Activated CD4-positive, alpha-beta T cell treated with anti-CD3 and anti-CD28 coated beads for 24 hours (primary cell): ENCODE measurements at places on chromosomes 13 and 19.

DNA sequence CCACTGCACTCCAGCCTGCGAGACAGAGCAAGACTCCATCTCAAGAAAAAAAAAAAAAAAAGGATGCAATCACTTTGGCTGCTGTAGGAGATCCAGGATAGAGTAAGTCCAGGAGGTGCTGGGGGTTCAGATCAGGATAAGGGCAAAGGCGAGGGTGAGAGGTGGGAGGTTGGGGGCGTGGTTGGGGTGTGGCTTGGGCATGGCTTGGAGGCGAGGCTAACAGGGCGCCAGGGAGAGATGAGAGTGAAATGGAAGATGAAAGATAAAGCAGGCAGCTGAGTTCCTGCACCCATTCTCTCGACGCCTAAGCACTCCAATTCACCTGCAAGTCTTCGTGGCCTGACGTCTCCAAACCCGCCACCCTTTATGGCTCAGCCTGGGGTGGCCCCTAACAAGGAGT is 25.0 kb upstream of the ZNRF4 start:
- DNase-seq = no peak

GRCh38 chr13:91001371-91001770 is 346.1 kb upstream of the MIR17HG start:
- no peak for DNase-seq

DNA sequence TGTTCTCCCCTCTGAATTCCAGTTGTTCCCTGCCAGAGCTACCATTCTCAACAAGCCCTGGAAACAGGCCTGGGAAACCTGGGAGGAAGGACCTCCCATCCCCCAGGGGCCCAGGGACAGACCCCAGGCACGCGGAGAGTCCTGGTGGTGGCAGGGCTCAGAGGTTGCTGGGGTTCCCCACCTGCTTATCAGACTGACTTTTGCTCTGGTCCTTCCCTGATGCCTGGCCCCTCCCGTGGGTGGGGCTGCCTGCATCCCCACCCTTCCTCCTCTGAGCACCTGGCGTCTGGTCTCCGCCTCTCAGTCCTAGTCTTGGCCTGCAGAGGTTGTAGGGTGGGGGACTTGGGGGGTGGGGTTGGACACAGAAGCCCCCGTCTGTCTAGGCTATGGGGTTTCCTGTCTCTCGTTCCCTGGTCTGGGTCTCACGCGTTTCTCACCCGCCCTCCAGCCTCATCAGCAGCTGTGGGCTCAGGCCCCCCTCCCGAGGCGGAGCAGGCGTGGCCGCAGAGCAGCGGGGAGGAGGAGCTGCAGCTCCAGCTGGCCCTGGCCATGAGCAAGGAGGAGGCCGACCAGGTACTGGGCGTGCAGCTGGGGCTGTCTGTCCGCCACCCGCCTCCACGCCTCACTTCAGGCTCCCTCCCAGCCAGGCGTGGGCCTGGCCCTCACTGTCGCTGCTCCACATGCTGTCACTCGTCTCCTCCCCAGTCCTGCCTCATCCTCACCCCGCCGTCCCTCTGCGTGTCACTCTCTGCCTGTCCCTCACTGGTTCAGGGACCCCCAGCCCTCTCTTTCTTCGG is 13.6 kb downstream of the EPN1 start:
- DNase-seq = no peak

GRCh38 chr19:40596608-40597328 is 4.4 kb upstream of the LTBP4 start:
- no peak for DNase-seq

DNA sequence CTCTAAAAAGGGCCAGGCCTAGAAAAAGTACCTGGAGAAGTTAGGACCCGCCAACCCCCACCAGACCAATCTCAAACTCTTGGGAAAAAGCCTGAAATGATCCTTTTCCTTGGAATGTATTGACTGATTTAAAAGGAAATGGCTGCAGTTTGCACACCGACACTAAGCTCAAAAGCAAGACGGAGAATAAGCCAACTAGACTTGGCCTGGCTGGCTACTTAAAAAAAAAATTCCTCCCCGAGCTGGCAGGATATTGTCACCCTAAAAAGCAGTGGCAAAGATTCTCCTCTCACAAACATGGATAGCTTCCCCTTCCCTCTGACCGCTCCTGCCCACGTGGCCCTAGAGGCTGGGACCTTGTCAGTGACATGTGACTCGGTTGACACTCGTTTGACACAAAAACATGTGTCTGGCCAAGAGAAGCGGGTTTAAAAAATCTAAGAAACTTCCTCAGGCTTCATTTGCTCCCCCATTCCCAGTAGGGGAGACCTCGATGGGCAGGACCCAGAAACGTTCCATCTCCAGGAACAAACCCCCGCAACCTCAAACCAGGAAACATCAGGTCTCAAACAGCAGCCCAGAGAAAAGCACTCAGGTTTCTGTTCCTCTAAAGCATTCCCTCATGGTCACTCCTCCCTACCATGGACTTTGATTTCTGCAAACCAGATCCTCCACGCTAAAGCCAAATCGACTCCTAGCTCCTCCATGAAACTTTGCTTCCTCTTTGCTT is 1.3 kb downstream of the RFX1 start:
- DNase-seq = no peak

DNA sequence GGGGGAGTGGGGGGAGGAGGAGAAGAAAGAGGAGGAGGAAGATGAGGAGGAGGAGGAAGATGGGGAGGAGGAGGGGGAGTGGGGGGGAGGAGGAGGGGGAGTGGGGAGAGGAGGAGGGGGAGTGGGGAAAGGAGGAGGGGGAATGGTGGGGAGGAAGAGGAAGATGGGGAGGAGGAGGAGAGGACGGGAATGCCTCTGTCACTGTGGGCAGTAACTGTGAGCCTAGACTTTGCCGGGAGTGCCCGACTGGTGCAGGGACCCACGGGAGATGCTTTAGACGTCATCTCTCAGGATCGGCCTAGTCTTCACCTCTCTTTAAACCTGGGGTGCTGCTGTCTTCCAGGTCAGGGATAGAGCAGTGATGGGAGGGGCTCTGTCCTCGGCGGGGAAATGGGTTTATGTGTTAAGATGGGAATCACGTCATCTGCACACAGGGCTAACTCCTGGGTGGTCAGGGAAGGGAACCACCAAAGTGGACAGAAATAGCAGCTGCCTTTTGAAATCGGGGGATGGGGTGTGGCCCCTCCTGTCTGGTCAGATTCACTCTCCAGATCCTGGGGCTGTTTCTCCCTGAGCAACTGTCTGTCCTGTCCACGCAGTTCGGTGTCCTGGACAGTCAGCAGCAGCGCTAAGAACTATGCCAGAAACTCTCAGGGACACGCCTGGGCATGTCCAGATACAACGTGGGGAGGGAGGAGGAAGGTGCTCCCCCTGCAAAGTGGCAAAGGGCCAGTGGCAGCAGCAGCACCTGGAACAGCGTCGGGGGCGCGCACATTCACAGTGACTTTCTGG is 26.9 kb downstream of the GAS6 start:
- no peak for DNase-seq

DNA sequence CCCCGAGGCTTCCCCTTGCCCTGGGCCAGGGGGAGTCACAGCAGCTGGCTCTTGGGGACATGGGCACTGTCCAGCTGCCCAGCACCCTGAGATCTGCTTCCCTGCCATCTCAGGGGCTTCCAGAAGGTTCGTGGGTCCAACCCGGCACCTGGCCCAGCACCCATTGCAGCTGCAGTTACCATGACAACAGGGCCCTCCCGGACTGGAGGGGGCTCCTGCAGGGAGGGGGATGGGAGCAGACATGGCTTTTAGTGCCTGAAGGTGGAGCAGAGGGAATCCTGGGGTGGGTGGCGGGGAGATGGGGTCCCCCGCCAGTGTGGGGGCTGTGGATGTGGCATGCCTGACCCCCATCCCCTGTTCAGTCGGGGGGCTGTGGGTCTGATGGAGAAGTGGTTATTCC is 14.7 kb downstream of the PIN1 start:
- DNase-seq = no peak

GRCh38 chr13:19071161-19071936 is 110.3 kb downstream of the TUBA3C start:
- DNase-seq = no peak

DNA sequence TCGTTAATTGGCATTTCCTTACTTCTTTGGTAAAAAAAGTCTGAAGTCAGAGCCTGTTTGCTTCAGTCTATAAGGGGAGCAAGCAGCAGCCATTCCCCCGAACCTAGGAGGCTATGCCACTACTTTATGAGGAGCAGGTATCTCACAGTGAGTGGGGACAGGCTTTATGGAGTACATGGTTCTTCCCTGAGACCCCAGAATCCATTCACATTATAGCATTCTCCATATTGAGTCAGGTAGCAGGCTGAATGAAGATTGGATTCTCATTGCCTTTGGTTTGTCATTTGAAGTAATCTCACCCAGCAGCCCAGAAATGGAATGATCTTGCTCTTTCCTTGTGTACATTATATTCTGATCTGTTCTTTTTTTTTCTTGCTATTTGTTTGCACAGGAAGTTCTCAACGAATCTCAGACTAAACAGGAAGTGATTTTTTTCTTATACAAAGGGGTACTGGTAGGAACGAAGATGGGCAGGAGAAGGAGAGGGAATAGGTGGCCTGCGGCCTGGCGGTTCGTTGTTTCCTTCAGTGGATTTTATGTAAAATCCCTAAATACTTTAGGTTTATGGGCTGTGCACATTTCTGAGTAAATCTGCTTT is 74.4 kb downstream of the ARHGAP35 start:
- no peak for DNase-seq

DNA sequence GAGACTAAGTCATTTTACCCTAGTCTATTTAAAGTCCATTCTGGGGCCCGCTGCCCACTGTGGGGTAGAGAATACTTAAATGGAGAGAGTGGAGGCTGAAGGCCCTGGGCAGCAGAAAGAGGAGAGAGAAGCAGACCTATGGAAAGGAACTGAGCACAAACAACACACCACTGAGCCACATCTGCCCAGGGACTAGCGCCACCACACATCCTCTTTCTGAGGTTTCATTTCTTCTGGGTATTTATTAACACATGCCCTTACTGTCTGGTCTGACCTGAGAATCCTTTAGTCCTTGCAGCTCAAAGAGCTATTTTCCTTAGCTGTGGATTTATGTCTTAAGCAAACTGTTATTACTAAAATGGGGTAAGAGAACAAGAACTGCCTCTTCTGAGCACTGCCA is 154.0 kb downstream of the NALCN start:
- DNase-seq = no peak

DNA sequence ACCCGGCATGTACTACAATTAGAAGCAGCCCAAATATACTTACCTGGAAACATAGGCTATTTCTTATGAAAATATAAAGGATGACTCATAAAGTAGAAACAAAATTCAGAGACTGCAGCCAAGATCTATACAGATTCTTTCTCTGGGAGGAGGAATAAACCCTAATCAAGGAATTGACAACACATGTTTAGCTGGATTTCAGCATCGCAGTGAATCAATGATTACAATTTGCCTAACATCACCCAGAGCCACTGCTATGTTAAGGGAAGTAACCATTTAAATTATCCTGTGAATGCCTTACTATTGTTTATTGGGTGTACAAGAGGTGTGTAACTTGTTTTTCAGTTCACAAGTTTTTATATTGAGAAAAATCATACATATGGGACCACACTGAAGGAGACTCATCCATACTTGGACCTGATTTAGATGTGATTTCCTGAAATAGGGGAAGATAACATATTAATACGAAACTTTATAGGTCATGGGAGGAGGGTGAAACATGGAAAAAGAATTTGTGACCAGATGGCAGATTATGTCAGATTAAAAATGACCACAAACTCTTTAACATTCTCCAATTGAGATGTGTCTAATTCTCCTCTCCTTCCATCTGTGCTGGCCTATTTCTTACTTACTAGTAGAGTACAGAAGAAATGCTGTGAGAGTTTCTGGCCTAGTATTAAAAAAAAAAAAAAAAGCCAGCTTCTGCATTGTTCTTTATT is 1168.4 kb downstream of the SLITRK1 start:
- no peak for DNase-seq

- DNase-seq = no peak
Measured at GRCh38 chr13:113855931-113856715, 7.8 kb downstream of the GAS6 start.

DNA sequence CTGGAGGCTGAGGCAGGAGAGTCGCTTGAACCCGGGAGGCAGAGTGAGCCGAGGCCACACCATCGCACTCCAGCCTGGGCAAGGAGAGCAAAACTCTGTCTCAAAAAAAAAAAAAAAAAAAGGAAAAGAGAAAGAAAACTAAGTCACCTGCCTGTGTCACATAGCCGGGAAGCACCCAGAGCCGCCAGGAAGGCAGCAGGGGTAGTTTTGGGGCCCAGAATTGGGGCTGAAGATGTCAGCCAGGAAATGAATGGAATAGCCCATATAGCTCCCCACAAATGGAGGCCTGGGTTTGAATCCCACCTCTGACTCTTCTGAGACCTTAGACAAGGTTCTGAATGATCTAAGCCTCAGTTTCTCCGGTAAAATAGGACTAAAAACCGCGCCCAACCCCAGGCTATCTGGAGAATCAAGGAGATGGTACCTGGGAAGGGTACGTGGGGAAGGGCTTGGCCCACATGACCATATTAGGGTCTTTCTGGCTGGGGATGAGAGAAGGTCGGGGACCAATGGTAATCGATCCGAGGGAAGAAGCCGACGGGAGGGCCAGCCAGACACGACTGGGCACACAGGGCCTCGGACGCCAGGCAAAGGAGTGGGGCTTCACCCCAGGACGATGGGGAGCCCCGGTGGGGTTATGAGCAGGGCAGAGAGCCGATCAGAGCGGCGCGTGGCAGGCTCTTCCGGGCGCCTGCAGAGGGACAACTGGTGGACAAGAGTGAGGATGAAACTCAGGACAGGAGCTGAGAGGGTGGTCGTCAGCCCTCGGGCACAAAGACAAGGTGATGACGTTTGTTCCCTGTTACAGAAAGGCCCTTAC is 14.4 kb downstream of the CCDC124 start:
- DNase-seq = no peak

DNA sequence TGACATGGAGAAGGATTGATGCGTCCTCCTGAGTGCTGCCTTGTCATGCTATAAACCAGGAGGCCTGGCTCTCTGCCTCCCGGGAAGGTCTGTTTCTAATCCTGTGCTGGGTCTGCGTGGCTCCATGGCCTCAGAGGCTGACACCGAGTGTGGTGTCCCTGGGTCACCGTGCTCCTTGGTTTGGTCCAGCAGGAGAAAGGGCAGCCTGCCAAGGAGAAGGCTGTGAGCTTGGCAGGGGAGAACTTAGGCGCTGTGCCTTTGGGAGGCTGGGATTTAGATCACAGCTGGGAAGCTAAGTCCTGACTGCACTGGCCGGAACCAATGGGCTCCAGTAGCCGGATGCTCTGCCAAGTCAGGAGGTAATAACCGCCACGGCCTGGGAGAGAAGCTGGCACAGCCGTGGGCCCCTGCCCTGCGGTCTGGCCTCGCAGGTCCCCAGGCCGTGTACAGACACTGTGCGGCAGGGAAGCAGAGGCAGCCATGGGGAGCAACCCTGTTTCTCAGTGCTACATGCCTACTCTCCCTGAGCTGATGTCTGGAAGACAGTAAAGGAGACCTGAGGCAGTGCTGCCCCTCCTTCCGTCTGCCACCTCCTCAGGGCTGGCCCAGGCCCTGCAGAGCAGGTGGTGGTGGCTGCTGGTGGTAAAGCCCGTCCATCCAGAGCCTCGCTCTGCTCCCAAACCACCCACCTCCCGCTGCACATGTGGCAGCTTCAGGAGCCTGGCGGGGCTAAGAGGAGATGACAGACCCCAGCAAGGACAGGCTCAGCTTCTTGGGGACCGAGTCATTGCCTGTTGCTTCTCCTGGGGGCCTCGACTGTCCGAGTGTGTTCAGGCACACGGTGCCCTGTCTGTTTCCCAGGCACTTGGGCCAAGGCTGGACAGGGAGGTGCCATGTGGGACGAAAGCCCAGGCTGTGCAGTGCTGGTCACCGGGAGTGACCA is 44.9 kb downstream of the C13orf46 start:
- no peak for DNase-seq

- DNase-seq = peak; percentile 79
Measured at GRCh38 chr19:38769635-38770211, 3.6 kb downstream of the LGALS7 start.

GRCh38 chr19:4516939-4517300 is 1.4 kb downstream of the PLIN4 start:
- no peak for DNase-seq

GRCh38 chr13:111115965-111116521 is 933 bp downstream of the ARHGEF7 start:
- DNase-seq = no peak
